ENCODE measurements at places on chromosomes 7 and 10.

GRCh38 chr7:103637094-103637493 is 191.1 kb upstream of the SLC26A5 start:
- peak; percentile 38 for DNase-seq

DNA sequence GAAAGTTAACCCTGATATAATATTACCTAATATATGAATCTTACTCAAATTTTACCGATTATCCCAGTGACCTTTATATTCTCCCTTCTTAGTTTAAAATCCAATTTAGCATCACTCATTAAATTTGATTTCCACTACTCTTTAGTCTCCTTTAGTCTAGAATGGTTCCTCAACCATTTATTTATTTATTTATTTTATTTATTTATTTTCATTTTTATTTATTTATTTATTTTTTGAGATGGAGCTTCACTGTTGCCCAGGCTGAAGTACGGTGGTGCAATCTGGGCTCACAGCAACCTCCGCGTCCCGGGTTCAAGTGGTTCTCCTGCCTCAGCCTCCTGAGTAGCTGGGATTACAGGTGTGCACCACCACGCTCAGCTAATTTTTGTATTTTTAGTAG is 92.8 kb downstream of the LCOR start:
- no peak for DNase-seq

DNA sequence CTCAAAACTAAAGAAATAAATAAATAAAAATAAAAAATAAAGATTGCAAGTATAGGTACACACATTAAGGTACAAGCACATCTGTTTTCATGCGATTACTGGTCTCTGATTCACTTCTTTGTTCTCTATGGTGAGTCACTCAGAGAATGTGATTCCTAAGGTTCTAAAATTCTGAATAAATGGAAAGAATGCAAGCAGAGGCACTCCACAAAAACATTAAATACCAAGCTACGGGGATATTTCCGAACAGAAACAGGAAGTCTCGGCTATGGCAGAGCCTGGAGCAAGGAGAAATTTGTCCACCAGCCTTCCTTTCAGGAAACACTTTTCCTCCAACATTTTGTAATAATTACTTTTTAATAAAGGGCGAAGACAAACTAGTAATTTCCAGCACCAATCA is 1.4 kb downstream of the VOPP1 start:
- no peak for DNase-seq

GRCh38 chr7:42876182-42877068 is 35.4 kb downstream of the C7orf25 start:
- DNase-seq, result peak; percentile 23

DNA sequence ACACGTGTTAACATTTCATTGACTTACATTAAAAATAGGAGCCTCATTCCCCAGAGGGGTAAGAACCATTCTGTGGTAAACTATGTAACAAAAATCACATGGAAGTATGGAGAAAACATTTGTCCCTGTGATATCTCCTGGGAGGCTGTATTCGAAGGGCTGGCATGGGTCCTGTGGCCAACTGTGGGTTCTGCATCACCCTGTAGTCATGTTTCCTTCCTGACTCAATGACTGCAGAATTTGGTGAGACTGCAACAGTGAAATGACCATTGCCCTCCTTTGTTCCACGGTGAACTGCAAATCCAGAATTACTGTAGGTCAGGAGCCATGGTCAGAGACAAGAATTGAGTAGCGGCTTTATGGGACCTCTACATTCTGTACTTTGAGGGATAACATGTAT is 3.6 kb upstream of the ZEB1 start:
- DNase-seq, result no peak

DNA sequence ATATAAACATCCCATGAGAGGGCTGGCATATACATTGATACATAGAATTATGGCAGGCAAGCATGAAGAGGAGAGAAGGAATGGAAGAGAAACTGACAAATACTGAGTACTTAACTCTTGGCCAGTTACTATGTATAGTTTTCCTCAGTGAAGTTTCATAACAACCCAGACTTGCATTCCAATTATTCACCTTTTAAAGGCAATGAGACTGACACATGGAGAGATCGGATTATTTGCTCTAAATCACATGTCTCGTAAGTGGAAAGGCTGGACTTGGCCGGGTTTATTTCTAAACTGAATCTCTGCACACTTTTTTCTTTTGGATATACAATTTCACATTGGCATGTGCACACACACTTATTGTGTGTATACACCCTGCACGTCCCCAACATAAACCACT is 548.3 kb downstream of the PHTF2 start:
- no peak for DNase-seq

DNA sequence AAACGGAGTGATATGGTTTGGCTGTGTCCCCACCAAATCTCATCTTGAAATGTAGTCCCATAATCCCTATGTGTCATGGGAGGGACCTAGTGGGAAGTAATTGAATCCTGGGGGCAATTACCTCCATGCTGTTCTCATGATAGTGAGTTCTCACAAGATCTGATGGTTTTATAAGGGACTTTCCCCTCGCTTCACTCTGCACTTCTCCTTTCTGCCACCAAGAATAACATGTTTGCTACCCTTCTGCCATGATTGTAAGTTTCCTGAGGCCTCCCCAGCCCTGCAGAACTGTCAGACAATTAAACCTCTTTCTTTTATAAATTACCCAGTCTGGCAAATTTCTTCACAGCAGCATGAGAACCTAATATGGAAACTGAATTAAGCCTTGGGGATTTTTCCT is 19.1 kb downstream of the FAM3C start:
- DNase-seq, result no peak

DNA sequence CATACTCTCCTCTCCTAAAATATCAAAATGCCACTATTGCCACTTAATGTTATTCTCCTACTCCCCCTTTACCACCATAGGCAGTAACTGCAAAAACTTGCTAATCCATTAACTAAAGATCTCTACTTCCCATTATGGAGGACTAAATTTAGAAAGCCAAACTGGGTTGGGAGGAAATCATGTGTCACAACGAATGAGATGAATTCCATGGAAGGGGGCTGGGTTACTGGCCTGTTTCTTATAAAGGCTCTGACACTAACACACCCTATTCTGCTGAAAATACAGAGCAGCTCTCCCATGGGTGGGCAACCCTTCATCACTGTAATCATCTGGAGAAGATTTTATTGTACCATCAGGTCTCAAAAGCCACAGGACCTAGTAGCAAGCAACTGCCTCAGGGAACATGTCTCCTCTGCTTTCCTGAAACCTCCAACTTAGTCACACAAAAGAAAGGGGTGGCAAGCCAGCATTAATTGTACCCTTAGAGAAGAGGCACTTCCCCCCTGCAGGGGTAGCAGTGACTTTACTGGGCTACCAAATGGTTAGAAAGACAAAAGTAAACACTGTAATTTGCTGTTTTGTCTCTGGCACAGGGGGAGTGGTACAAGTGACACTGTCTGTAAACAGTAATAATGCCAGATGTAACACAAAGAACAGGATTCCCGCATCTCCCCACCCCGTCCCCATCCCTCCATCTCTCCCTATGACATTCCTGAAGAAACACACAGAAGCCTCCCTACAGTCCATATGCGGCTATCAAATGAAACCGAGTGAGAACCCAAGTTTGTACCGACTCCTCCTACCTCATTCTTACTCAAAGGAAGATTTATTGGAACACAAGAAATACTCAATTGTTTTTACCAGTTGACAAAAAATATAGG is 81.6 kb downstream of the ARMH3 start:
- DNase-seq, result no peak

DNA sequence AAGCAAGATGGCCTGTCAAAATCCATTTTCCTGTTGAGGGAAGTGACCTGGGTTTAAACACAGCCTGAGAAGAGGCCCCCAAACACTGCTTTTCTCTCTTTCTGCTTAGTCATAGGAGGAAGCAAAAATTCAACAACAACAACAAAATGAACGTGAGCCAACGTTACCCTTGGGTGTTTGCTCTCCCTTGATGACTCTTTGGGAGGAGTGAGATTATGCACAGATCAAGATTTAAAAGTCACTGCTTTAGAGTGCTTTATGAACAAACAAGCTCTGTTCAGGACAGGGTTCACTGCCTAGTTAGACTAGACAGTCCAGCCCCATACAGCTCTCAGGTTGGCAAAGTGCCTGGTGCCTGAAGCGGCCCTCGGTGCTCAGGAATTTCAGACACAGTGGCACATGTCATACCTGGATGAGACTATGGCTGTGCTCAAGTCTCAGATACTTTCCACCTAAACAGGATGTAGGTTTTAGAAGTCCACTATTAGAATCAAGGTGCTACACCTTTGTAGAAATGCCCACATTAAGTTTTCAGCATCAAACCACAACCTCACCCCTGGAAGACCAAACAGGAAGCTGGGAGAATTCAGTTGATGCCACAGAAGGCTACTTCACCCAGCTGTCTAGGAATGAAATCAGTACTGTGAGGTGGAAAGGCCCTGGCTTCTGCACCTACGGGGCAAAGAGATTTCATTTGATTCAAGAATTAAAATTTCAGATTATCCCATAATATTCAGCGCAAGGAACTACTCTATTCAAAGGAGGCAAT is 38.7 kb downstream of the DENND11 start:
- no peak for DNase-seq

- no peak for DNase-seq
Observed at GRCh38 chr7:28592861-28593260, 180.5 kb downstream of the CREB5 start.

GRCh38 chr10:210297-210696 is 75.0 kb downstream of the ZMYND11 start:
- no peak for DNase-seq

DNA sequence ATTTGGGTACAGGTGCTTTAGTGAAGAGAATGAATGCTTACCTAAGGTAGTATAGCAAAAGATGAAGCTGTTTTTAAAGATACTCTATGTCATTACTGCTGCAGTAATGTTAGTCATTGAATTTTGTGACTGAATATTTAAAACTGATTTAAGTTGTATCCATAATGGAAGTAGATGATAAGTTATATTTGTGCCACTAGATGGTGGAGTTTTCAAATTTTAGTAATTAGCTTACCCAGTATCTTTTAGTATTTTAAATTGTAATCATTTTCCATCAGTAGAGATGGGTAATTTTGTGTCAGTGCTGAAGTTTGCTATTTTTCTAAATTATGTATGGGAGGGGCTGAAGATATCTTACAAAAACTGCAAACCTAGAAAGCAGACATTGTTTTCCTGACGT is 25.2 kb downstream of the HBP1 start:
- DNase-seq, result no peak

- no peak for DNase-seq
Observed at GRCh38 chr10:93913706-93914105, 19.9 kb downstream of the SLC35G1 start.

GRCh38 chr7:322111-322671 is 32.2 kb downstream of the FOXL3 start:
- no peak for DNase-seq

Data from AG09319 (cell line).